ENCODE measurements at places on chromosomes 7 and 10.

- DNase-seq, result no peak
Measured at GRCh38 chr10:104642658-104643302, 1.7 kb downstream of the SORCS3 start.

GRCh38 chr10:102604439-102604841, 39.8 kb upstream of the TRIM8 start:
- DNase-seq, result no peak

- no peak for DNase-seq
Measured at GRCh38 chr10:98916526-98917125, 319.0 kb downstream of the HPSE2 start.

DNA sequence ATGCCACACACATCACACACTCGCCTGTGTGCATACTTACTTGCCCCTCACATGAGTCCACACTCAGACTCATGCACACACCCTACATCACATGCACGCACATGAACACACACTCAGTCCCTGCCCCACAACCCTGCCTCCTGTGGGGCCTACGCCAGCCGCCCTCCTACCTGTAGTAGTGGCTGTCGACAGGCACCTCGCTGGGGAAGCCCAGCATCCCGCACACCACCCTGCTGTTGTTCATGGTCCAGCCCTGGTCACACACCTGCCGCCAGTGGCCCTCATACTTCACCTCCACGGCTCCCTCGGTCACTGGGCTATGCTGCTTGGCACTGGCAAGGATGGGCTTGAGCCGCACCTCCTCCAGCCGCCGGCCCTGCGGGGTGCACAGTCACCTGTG, 7.2 kb downstream of the LOXL4 start:
- no peak for DNase-seq
